T-helper 2 cell treated with Interferon-gamma antibody and Interleukin-4, amounts not matched to agents 5 μg/mL and 100 μg/mL, for 36 hours (primary cell): ENCODE measurements at places on chromosomes 5 and 9.

GRCh38 chr9:133374612-133375115 lies 1.2 kb downstream of the SURF4 start:
- peak; percentile 39 for DNase-seq

DNA sequence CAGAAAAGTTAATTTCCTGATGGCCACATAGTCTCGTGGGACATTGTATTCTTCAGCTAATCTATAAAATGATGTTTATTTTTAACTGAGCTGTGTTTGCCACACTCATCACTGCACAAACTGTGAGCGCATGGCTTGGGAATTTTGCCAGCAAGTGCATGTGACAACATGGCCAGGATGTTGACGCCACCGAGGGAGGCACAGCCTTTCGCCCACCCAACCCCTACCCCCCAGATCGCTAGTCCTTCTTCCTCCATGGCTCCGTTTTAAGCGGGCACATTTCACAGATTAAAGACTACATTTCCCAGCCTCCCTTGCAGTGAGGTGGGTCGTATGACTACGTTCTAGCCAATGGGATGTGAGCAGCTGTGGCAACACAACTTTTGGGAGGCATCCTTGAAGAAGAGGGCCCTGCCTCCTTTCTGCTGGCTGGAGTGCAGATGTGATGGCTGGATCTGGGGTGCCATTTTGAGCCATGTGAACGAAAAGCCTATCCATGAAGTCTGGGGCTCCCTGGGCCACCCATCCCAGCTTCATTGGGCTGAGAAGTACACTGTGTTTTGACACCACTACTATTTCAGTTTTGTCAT lies 7.9 kb downstream of the NRARP start:
- no peak for DNase-seq

DNA sequence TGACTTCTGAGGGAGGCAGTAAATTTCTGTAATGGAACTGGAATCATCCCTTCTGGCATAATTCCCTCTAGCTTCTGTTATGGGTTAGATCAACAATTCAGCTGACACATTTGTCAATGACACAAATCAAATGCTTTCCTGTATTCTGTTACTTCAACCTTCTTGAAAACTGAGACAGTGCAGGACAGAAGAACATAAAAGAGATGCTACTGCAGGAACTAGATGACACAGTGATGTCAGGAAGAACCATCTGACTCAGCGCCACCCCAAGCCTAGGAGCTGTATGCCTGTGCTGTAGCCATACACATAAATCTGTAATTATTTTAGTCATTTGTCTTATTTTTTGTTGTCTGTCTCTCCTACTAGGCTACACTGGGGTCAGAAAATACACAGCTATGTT lies 18.2 kb upstream of the CEP120 start:
- DNase-seq: peak; percentile 70

- DNase-seq: no peak
These were observed 29.0 kb upstream of the SSBP2 start for GRCh38 chr5:81779916-81780266.

- DNase-seq: no peak
These were observed 5.0 kb upstream of the SPARC start for GRCh38 chr5:151691706-151692105.

DNA sequence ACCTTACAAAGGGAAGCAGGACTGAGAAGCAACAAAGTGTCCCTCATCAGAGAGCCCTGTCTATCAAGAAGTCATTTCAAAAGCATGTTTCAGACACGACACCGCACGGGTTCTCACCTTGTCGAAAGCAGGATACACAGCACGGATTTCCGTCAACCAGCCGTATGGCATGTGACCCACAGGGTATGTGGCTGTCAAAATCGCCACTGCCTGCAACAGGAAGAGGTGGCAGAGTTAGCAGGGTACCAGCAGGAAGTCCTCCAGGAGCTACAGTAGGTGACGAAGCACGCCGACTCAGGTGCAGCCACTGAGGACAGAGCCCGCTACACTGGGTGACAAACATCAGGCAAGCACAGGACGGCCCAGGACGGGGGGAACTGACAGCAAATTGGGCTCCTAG lies 81.2 kb downstream of the OTULIN start:
- DNase-seq: no peak

GRCh38 chr5:66595756-66596635 lies at the start of gene MAST4:
TSS of gene MAST4 (plus strand) at chr5:66596393. CDS start at chr5:66596656, 263 bp downstream.
- DNase-seq: peak; percentile 75

DNA sequence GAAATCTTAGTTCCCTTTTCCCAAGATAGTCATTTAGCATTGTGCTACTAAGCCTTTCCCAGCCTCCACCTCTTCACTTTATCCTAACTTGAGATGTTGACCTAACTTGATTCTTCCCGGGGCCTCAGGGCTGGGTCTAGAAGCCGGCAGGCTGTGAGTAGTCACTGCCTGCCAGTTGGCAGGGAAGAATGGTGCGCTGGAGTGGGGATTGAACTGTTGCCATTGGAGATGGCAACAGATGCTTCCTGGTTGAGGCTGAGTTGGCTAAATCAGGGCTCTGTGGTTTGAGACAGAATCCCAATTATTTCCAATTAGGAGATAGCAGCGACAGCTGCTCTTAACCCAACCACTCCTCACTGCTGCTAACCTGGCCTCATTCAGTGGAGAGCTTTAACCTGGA lies 343.1 kb downstream of the BRINP1 start:
- DNase-seq: no peak

DNA sequence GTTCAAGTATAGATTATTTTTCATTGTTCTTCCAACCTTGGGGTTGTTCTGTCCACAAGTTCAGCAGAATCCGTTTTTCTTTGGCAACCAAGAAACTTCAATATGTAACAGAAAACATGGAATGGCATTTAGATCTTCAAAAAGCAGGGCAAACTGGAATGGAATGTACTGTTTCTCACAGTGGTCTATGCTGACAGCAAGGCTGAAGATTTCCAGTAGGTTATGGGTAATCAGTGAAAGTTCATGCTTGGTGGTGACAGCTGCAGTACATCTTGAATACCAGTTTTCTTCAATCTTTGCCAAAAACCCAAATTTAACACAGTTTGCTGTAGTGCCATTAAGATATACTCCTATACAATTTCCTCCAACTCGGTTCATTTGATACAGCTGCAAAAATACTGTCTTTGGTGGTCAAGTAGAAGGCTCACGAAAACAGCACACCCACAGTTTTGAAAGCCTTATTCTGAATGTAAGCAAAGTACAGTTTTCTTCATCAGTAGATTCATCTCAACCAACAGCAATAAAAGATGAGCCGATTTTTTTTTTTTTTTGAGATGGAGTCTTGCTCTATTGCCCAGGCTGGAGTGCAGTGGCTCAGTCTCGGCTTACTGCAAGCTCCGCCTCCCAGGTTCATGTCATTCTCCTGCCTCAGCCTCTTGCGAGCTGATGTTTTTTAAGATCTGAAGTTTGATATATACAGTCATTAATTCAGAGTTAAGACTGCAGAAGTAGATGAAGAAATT lies 4.9 kb downstream of the TRIM52 start:
- DNase-seq: no peak

- no peak for DNase-seq
These were observed 107.8 kb upstream of the FAM120A start for GRCh38 chr9:93343663-93344062.

- DNase-seq: no peak
These were observed 47.5 kb downstream of the UIMC1 start for GRCh38 chr5:176959051-176959450.

DNA sequence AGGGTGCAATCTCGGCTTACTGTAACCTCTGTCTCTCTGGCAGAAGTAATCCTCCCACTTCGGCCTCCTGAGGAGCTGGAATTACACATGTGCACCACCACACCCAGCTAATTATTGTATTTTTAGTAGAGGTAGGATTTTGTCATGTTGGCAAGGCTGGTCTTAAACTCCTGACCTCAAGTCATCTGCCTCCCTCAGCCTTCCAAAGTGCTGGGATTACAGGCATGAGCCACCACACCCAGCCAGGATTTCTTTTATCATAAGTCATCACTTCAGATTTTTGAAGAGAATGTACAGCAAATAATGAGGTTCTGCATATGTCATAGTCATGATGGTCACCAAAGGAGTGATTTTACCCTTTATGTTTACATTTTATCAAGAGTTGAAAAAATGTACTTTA lies 108.1 kb downstream of the GCNT1 start:
- no peak for DNase-seq

- DNase-seq: no peak
These were observed 7.7 kb upstream of the RPL26L1 start for GRCh38 chr5:172951371-172952033.

- DNase-seq: no peak
These were observed 7.8 kb upstream of the ALDOB start for GRCh38 chr9:101443364-101443771.

GRCh38 chr9:96596601-96597111 lies 23.0 kb downstream of the CDC14B start:
- DNase-seq: no peak

- no peak for DNase-seq
These were observed 152.1 kb downstream of the GNAQ start for GRCh38 chr9:77879437-77879943.

GRCh38 chr5:154141745-154142221 lies 48.8 kb upstream of the GALNT10 start:
- DNase-seq: no peak

- no peak for DNase-seq
These were observed 624.4 kb upstream of the C9orf72 start for GRCh38 chr9:28197653-28198052.

GRCh38 chr5:32712481-32713360 lies 1.6 kb downstream of the NPR3 start:
- DNase-seq: no peak

GRCh38 chr5:115241881-115242642 lies 20.6 kb downstream of the PGGT1B start:
- DNase-seq: no peak

DNA sequence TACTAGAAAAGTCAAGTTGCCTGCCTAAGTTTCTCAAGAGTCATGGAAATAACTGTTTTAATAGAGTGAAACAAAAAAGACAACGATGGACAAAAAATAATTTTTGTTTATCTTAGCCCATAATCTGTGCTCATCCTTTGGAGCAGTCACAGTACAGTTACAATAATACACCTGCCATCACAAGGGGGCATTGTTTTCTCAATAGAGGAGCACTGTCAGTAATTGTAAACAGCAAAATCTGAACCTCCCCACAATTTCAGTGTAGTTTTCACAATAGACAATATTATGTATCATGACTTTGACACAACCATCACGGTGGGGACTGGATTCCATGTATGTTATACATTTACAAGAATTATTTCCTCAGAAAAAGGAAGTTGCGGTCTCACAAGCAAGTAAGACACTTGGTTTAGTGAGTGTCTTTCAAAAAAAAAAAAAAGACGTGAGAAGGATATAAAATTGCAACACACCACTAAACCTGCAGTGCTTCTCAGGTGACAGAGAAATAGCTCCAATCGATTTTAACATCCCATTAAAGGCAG lies 586.3 kb downstream of the PTPRD start:
- no peak for DNase-seq

GRCh38 chr9:134778841-134779411 lies 101.7 kb upstream of the FCN2 start:
- no peak for DNase-seq

DNA sequence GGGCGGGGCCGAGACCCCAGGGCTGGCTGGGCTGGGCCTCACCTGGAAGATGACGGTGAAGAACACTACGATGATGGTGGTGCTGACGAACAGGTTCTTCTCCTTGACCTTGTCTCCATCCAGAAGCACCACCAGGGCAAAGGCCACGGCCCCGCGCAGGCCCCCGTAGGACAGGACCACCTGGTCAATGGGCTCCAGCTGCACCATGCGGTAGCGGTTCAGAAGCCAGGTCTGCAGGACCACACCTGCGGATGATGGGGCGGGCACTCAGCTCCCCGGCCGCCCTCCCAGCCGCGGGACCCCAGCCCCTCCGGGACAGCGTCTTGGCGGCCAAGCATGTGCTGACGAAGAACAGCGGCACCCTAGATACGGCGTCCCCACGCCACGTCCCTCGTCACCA lies 39.5 kb downstream of the EXOC3 start:
- no peak for DNase-seq

DNA sequence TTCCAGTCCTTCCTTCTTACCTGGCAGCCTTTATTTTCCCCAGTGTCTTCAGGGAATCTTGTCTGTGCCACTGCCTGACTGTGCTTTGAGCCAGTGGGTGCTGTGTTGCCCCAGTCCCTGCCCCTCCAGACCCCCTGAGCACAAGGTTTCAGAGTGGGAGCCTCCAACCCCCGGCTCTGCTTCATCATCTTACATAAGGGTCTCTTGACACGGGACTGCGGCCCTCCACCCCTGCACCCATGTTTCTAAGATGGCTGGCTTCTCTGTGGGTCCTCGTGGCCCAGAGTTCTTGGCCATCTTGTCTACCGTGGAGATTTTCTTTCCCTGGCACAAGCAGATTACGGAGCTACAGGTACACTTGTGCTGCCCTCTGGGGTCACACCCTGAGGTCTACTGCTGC lies 194.1 kb downstream of the CACNA1B start:
- DNase-seq: no peak

DNA sequence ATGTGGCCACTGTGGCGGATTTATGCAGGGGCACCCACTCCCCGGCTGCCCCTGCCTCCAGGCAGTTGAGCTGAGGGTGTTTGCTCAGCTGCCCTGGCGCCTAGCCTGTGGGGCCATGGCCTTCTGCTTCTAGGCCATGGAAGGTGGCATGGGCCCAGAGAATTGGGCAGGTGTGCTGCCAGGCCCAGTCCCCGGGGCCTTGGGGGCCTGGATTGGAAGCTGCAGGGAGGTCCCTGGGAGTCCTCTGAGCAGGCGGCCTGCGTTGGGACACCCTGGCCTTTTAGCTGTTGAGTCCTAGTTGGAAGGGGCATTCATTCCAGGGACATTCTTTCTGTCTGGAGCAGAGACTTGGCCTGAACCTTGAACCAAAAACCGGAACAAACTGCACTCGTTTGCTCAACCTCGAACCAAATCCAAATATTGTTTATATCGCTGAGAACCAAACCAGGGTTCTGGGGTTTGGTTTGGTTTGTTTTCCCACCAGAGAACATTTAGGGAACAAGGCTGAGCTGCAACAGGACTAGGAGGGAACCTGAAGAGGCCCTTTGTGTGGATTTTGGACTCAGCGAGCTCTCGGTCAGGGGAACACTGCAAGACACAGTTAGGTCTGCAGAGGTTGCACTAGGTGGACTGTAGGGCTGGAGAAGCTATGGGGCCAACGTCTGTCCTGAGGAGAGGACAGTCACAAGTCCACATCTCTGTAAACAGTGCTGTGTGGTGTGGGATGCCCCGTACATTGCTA lies 116.8 kb downstream of the BOD1 start:
- no peak for DNase-seq

DNA sequence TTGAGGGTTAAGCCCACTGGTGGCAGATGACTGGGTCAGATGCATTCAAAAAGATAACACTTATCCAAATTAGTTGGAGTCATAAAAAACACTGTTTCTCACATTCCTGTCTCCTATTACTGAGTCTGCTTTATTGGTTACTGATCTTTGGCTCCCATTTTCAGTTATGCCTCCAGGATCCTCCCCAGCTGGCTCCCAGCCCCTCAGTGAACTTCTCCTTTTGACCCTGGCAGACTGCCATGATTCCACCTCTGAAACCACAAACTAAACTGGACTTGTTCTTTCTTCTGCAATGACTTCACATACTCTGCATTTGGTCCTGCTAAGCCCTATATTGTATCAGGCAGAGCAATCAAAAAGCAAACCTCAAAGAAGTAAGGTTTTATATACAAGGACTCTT lies 860.8 kb upstream of the DMAC1 start:
- no peak for DNase-seq

GRCh38 chr5:151234476-151235238 lies 10.8 kb upstream of the CCDC69 start:
- DNase-seq: no peak

- no peak for DNase-seq
These were observed 64.9 kb upstream of the HSPB3 start for GRCh38 chr5:54390539-54391031.
